ENCODE measurements at places on chromosomes 12 and 14.

- no peak for DNase-seq
Observed at GRCh38 chr12:1864456-1864855, 44.1 kb downstream of the LRTM2 start.

DNA sequence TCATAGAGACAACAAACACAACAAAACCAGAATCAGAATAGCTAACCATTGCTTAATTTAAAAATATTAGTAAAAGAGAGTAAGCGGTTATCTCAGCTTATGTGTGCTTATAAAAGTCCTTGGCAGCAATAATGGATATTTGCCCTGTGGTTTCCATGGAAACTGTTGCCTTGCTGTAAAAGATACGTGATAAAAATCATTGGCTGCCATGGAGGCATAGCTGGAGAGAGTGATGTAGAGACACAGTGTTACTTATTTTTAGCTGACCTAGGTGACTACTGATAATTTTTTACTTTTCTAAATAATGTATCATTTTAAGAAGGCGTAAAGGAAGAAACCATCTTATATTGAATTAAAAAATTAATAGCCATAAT, 92.9 kb downstream of the ERC1 start:
- peak; percentile 17 for DNase-seq

- DNase-seq: no peak
Observed at GRCh38 chr14:67573228-67574010, 26.6 kb downstream of the PIGH start.

DNA sequence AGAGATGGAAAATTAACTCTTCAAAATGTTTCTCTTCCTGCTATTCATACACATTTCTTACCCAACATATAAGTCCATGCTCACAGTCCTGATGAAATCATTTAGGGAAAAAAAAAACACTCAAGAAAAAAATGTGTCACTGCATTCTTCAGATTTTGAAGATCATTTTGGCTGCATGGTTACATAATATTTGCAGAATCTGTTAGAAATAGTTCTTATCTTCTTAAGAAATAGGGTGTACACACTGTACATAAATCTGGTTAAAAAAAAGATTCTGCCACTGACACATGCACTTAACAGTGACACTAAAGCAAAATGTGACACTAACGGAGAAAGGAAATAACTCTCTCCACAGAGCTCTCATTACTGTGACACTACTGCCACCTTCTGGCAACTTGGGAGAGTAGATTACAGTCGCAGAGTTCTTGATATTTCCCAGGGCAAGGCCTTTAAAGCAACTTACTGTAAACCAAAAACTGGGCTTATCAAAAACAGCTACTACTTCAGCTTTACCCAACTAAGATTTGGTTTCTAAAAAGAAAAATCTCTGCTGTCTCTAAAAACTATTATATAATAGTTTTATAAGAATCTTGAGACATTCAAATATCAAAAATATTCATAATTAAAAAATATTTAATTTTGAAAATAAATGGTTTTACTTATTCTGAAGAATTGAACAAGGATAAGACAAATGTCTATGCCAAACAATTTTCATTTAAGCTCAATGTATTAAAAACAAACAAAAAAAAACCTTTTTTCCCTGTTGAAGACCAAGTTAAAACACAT, 65.0 kb downstream of the SETD3 start:
- DNase-seq: peak; percentile 40

DNA sequence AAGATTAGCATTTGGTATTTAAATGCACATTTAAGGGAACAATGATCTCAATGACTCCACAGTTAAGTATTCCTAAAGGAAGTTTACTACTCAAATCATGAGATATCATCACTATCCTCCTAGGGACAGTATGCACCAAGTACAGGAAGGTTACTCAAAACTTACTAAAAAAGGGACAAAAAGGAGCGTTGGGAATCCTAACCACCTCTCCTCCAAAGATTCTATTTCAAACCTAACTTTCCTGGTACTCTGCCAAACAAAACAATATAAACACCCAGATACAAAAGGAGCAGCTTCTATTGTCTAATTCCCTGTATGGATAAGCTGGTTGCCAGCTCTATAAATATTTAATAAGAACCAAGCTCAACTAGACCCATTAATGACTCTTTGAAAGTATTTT, 377.7 kb downstream of the NUAK1 start:
- DNase-seq: no peak

DNA sequence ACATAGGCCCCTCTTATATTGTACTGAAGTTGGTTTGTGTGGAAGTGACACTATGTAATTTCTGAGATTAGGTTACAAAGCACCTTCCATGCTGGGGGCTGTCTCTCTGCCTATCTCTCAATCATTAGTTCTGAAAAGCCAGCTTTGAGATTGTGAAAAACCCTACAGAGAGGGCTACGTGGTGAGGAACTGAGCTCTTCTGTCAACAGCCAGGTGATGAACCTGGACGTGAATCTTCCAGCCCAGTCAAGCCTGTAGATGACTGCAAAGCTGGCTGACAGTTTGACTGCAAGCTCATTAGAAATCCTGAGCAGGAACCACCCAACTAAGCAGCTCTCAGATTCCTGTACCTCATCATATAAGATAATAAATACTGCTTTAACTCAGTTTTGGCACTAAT, 36.3 kb upstream of the BBS10 start:
- no peak for DNase-seq

DNA sequence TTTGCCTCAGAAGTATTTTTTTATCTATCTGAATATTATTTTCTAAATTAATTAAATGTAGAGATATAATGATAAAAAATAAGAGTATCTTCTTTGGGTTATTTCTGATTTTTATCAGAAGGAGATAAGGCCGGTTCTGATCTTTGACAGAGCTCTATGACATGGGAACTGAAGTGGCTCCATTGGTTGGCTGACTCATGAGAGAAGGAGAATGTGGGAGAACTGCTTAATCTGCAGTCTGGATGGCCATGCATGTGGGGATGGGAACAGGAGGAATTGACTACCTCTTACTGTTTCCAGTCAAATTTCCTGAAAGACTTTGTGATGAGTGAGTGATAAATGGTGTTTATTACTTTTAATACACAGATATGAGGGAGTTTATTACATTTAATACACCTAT, 155.8 kb upstream of the ATP2B1 start:
- DNase-seq: no peak

- DNase-seq: no peak
Observed at GRCh38 chr12:64452559-64453329, 824 bp downstream of the TBK1 start.
